ENCODE measurements at places on chromosomes 2 and 18.

GRCh38 chr2:195543063-195543462 is 114.0 kb upstream of the SLC39A10 start:
- DNase-seq, result peak; percentile 40

GRCh38 chr2:23447405-23447804 is 62.4 kb downstream of the KLHL29 start:
- no peak for DNase-seq

- no peak for DNase-seq
These were observed 151.4 kb downstream of the ETAA1 start for GRCh38 chr2:67548317-67549201.

DNA sequence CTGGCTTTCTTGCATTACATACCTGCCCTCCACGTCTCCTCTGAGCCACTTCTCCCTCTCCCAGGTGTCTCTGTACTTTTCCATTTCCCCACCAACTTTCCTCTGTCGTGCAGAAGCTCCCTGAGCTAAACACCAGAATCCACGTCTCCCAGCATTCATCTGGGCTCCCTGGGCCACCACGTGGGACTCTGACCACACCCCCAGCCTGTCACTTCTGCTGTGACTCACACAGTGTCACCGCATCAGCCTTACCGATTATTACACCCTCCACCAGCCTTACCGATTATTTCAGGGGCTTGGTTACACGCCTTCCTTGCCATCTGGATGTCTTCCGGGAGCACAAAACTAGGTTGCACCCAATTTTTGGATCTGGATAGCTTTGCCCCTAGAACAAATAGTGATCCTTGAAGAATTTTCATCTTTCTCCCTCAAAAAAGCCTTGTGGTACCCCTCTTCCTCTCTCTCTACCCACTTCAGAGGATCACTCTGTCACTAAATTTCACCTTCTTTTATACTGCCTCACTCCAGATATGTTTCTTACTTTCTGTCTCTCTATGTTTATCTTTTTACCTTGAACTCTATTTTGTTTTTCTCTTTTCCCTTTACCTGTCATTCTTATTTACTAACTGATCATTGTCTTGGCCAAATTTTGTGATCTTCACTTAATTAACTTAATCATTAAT is 136.9 kb upstream of the CAB39 start:
- DNase-seq, result peak; percentile 46

GRCh38 chr18:11672846-11673454 is 16.1 kb upstream of the GNAL start:
- no peak for DNase-seq

- DNase-seq, result no peak
These were observed 107.3 kb upstream of the HS6ST1 start for GRCh38 chr2:128425731-128426620.

DNA sequence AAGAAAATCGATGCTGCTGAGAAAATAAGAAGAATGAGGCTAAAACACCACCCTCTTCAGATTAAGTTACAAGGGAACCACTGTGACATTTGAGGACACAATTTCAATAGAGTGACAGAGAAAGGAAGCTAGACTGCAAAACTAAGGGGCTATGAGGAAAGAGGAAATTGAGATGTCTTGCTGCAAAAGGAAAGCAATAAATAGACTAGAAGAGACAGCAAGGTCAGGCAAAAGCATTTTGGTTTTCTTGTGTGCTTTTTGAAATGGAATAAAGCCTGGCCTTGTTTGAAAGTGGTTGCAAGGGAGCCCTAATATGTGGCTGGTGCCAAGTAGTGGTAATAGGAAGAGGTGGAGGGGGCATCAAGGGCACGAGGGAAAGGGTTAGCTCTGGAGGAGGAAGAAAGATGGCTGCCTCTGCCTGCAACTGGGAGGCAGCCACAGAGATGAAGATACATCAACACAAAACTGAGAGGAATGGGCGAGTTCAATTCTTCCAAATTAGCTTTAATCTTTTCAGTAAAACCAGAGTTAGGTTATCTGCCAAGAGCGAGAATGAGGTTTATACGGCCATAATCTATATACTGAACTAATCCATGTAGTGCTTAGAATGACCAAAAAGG is 1.2 kb upstream of the MRO start:
- DNase-seq, result no peak

- no peak for DNase-seq
These were observed 150.8 kb downstream of the AQP4 start for GRCh38 chr18:26714739-26715138.

GRCh38 chr2:14423145-14423906 is 209.2 kb upstream of the LRATD1 start:
- DNase-seq, result no peak

GRCh38 chr2:127641133-127641532 is 4.8 kb upstream of the GPR17 start:
- no peak for DNase-seq

GRCh38 chr2:128323555-128323931 is 4.9 kb upstream of the HS6ST1 start:
- no peak for DNase-seq

GRCh38 chr2:150388289-150388625 is 99.2 kb downstream of the RND3 start:
- DNase-seq, result no peak

DNA sequence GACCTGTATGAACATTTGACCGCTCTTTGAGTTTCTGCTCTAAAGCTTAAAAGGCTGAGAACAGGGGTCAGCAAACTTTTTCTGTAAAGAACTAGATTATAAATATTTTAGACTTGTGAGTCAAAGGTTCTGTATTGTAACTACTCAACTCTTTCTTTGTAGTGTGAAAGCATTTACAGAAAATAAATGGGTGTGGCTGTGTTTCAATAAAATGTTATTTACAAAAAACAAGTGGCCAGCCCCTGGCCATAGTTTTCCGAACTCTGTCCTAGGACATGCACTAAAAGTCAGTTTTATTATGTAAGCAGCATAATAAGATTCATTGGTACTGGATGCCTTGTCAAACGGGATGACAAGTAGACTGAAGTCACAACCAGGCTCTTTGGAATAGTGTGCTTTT is 434.9 kb downstream of the ZEB2 start:
- no peak for DNase-seq

- DNase-seq, result no peak
These were observed 66.0 kb downstream of the CSRNP3 start for GRCh38 chr2:165535471-165535870.

DNA sequence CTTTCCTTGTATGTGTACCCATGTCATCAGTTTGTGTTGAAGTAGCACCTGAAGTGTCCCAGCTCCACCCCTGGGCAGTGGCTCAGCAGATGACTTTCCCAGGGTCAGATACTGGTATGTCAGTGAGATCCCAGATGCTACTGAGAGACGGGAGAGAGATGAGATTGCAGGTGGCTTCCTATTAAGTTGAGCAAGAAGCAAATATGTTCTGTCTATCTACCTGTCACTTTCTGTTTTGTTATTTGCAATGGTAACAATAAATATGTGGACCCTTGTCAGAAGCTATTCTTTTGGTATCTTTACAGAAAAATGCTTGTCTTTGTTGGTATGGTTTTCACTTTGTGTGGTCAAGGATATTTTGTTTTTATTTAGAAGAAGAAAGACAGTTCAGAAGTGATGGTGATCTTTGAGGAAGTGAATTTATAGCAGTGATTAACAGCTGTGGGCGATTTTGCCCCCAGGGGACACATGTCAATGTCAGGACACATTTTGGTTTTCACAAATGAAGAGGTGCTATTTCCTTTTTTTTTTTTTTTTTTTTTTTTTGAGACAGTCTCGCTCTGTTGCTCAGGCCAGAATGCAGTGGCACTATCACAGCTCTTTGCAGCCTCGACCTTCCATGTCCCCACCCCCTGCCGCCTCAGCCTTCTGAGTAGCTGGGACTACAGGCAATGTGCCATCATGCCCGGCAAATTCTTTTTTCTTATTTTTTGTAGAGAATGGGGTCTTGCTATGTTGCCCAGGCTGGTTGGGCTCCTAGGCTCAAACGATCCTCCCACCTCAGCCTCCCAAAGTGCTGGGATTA is 21.4 kb downstream of the MGAT5 start:
- no peak for DNase-seq

- no peak for DNase-seq
These were observed 64.0 kb upstream of the TRIB2 start for GRCh38 chr2:12652723-12653122.

DNA sequence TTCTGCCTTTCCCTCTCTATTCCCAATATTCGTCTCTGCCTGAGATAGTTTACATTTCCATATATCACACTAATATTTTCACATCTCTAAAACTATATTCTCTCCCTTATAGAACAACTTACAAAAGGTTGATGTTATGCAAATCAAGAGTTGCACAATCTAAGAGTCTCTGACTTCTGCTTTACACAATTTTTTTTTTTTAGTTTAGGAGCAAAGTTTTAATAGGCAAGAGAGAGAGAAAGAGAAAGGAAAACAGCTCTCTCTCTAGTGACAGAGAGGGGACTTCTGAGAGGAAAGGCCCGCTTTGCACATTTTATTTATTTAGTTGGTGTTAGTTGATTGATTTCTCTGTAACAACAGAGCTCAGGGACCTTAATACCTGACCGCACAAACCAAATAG is 380.2 kb downstream of the TXNL1 start:
- no peak for DNase-seq

DNA sequence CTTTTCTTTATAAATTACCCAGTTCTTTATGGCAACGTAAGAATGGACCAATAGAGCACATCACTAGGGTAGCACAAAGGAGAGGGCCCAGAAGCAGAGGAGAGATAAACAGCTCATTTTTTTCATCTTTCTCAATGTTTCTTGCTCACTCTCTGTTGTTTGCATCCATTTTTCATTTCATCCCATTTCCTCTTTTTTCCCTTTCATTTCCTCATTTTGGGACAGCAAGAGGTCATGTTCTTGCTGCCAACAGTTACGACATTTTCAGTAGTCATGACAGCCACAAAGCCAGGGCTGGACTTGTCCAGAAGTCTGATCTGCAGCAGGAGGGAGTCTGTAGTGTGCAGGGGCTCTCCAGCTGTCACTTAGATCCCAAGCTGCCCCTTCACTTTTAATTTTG is 52.7 kb upstream of the CYP1B1 start:
- DNase-seq, result no peak

DNA sequence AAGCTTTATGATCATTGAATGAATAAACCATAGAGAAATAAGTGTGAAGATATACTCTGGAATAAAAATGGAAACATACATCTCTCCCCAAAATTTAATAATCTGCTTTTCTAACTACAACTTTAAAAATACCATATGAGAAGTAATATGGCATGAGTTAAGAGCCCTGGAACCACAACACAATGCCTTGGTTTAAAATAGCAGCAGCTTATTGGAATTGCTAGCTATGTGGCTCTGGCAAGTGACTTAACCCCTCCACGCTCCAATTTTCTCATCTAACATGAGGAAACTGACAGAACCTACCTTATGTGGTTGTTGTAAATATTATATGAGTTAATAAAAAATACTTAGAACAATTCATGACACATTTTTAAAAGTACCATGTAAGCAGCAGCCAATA is 76.4 kb downstream of the VPS54 start:
- no peak for DNase-seq

GRCh38 chr2:168255866-168256265 is 8.5 kb upstream of the STK39 start:
- DNase-seq, result no peak

DNA sequence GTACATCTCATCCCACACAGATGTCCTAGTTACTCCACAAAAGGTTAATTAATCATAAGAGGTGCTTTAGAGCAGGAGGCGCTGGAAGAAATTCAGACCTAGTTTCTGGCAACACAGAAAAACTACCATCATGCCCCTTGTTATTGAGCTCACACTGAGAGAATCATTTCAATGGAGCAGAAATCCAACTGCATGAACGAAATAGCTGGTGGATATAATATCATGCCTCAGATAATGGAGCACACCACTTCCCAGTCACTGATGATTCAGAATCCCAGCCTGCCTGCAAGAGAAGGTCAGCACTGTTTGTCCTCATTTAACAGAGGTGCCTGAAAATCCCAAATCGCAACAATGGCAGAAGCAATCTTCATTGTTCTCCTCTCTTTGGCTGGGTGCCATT is 125.8 kb upstream of the CREB1 start:
- no peak for DNase-seq

- DNase-seq, result no peak
These were observed 403.3 kb downstream of the TXNL1 start for GRCh38 chr18:56235071-56235470.

GRCh38 chr2:128664499-128664971 is 345.9 kb upstream of the HS6ST1 start:
- DNase-seq, result no peak

DNA sequence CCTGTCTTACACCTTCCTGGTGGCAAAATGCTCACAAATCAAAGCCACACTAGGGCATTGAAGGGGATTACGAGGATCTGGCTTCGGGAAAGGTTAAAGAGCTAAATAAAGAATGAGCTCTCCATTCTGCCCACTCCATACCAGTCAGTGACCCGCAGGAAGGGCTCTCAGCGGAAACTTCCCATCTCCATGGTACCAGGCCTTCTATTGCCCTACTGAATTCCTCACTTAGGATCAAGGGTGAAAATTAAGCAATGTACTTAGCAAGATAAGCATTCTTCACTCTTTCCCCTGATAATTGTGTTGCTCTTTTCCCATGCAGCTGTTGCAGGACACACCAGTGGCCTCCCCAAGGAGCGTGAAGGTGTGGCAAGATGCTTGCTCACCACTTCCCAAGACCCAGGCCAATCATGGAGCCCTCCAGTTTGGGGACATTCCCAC is 75.6 kb upstream of the TTC39C start:
- DNase-seq, result no peak

GRCh38 chr2:72893594-72894319 is 6.5 kb downstream of the SPR start:
- DNase-seq, result peak; percentile 65

GRCh38 chr2:37742286-37742685 is 70.8 kb upstream of the CDC42EP3 start:
- no peak for DNase-seq

- DNase-seq, result no peak
These were observed 21.4 kb downstream of the DLGAP1 start for GRCh38 chr18:4433717-4434116.

GRCh38 chr2:144320491-144320890 is 199.4 kb downstream of the ZEB2 start:
- peak; percentile 53 for DNase-seq

GRCh38 chr2:12429779-12430406 is 286.8 kb upstream of the TRIB2 start:
- no peak for DNase-seq

DNA sequence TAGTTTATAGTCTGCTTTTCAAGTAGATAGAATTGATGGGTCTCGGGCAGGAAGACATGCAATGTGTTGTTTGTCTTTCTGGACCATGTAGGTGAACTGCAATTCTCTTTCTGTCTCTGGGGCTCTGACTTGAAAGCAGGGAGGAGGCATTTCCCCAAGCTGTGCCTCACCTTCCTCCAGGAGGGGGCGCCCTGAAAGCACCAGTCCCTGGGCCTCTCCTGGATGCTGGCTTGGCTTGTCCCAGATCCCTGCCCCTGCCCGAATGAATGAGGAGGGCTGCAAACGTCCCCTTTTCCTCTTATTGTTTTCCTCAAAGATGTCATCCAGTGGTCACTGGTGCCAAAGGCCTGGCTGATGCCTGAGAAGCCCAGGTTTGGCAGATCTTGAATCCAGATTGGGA is 270.6 kb downstream of the CELF4 start:
- no peak for DNase-seq

All from activated naive CD4-positive, alpha-beta T cell treated with anti-CD3 and anti-CD28 coated beads, Interleukin-2, amount 10 ng/mL, durations not matched to agents 7 days and 5 days (primary cell).